SK-N-MC (cell line): ENCODE measurements at places on chromosomes 12 and 14.

- DNase-seq: no peak
Observed at GRCh38 chr14:38496092-38496491, 240.2 kb upstream of the CLEC14A start.

- DNase-seq: no peak
Observed at GRCh38 chr14:51938137-51938536, 51.2 kb upstream of the RTRAF start.

- DNase-seq: no peak
Observed at GRCh38 chr12:127145929-127146789, 1120.8 kb upstream of the TMEM132C start.

GRCh38 chr12:1842183-1842904 is 22.0 kb downstream of the LRTM2 start:
- DNase-seq: no peak

- DNase-seq: no peak
Observed at GRCh38 chr12:104187446-104188155, 28.0 kb upstream of the TXNRD1 start.

- no peak for DNase-seq
Observed at GRCh38 chr14:34619471-34619870, 10.5 kb downstream of the SNX6 start.

GRCh38 chr12:3034067-3034750 is 43.0 kb upstream of the TSPAN9 start:
- no peak for DNase-seq

- no peak for DNase-seq
Observed at GRCh38 chr14:104192883-104193245, 54.5 kb downstream of the KIF26A start.
